Activated CD8-positive, alpha-beta memory T cell treated with anti-CD3 and anti-CD28 coated beads for 1 hour (primary cell): ENCODE measurements at places on chromosomes 1 and 21.

DNA sequence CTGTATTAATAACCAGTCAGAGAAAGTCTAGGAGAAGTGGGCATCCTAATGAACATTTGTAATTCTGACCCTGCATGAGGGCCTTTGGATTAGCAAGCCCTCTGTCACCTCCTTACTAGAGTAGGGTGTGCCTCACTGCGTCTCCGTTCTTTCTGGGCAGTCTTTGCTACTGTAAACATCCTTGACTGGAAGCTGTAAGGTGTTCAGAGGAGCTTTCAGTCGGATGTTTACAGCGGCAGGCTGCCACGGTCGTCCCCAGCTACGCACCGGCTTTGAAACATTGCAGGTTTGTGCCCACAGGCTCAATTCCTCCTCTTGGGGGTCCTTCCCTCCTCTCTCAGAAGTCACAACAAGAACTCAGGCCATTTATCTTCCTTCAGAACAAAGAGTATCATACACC, 29.4 kb upstream of the KCNQ4 start:
- no peak for DNase-seq

DNA sequence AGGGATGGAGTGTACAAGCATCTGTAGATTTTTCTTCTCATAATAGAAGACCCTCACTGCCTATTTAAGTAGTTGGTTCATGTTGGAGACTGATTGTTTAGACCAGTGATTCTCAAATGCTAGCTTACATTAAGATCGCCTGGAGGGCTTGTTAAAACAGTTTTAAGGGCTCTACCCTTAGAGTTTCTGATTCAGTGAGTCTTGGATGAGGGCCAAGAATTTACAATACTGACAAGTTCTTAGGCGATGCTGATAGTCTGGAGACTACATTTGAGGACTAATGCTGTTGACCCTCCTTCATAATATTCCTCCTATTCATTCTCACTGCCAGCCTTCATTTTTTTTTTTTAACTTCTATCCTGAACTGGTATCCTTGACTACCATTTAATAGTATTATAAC, 15.2 kb upstream of the AGO3 start:
- no peak for DNase-seq

GRCh38 chr1:12406211-12407021, 176.6 kb downstream of the VPS13D start:
- DNase-seq = no peak

DNA sequence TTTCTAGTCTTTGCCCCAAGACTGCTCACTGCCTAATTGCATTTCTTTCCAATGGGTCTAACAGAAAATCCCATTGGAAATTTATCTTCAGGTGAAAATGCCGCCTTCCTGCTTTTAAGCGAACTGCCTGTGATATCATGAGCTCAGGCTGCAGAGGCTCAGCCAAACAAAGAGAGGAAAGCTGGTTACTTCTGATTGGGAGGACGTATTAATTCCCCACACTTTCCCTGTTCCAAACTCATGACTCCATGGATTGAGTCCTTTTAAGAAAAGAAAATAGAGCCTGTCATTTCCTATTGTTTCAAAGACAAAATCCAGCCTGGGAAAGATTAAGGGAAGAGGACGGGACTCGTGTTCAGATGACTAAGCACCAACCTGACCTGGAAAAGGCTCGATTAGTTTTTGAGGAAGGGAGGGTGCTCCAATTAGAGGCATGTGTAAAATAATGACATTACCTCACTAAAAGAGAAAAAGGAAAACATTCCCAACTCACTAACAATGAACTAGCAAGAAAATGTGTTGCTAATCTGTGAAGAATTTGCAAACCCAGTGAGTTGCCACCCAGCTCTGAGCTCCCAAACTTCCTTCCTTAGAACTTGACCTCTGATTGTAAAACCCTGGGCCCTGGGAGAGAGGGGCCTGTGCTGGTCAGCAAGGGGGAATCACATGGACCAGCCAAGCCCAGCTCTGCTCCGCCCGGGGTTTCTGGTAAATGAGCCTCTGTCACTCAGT, 61.2 kb downstream of the TCP10L start:
- no peak for DNase-seq

DNA sequence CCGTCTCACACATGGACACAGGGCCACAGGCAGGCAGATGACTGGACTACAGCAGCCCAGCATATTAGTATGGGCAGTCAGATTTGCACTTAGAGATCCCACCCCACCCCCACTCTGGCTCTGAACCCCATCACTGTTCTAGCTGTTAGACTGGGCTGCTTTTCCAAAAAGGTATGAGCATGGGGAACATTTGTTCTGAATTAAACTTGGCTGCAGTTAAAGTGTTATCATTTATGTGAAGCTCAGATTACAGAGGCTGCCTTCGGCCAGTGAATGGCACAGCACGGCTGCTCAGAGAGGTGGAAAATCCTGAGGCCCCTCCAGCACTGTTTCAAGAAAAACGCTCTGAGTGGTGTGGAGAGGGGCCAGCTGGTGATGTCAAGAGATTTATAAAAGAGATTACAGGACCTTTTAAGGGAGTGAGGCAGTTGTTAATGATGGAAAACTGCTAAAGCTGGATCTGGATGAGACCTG, 6.9 kb upstream of the NOS1AP start:
- no peak for DNase-seq

DNA sequence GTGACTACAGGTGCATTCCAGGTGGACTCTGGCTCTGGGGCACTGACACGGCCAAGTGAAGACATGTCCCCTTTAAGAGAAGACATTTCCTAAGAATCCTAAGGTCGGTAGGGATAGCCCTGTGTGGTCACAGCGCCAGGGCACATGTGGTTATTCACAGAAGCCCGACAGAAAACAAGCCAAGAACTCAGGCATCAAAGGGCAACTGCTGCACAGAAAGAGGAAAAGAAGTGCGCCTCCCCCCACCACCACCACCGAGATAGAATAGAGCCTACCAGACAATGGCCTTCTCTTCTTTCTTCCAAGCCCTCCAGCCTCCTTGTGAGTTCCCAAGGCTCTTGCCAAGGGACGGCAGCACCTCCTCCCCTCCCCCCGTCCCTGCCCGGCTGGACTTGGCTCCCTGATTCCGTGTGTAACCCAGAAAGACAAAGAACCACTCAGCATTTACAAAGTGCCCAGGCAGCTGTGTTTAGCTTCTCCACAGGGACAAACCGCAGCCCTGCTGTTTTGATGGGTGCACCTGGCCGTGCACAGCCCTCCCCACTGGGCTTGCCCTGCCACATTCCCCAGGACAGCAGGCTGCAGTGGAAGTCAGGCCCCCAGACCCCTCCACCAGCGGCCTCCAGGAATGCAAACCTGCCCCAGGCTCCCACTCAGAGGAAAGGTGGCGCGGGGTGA, 30.2 kb downstream of the TMPRSS2 start:
- no peak for DNase-seq

- no peak for DNase-seq
These were observed 8.5 kb downstream of the CYP4B1 start for GRCh38 chr1:46807046-46807972.

GRCh38 chr1:234712891-234713305, 102.9 kb upstream of the IRF2BP2 start:
- no peak for DNase-seq

DNA sequence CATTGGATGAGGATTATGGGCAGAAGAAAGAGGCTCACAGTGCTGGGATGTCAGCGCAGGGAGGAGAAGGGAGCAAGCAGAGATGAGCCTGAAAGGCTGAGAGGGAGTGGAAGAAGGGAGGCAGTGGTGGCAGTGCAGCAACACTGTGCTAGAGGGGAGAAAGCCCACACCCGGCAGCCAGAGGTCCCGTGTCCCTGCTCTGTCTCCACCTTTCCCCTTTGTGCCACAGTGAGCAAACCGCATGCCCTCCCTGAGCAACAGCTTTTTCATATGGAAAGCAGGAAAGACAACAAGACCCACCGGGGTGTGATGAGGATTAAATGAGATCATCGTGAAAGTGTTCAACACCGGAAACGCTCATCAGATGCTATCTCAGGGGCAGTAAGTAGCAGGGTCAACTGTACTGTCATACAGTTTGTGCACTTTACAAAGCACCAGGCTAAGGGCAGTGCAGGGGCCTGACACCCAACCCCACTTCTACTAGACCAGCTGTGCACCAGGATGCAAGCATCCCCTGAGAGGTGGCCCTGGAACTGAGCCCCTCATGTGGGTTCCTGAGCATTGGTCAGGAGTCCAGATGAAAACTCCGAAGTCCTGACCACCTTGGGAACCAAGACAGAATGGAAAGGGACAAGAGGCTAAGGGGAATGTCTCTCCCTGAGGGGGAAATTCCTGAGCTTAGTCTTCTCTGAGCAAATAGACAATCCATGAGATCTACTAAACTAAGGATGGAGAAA, 9.1 kb downstream of the NHLH1 start:
- DNase-seq = no peak

GRCh38 chr1:228935855-228936727, 200.8 kb downstream of the RHOU start:
- no peak for DNase-seq

DNA sequence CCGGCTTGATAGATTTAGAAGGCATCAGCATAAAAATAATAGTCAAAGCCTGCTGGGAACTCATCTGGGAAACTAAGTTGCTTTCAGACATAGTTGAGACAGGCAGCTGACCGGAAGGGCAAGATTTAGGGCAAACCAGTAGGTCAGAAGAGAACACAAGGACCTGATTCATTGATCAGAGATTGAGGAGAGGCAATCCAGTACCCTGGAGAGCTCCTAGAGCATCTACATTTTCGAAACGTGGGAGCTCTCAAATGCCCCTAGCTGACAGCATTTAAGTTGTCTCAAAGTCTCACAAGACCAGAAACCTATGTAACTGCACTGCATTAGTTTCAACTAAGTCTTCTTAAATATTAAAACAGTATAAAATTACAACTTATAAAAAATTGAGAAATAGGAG, 22.9 kb upstream of the MTF2 start:
- DNase-seq = no peak

- DNase-seq = no peak
These were observed 207.3 kb downstream of the DSCAM start for GRCh38 chr21:40639616-40640194.

DNA sequence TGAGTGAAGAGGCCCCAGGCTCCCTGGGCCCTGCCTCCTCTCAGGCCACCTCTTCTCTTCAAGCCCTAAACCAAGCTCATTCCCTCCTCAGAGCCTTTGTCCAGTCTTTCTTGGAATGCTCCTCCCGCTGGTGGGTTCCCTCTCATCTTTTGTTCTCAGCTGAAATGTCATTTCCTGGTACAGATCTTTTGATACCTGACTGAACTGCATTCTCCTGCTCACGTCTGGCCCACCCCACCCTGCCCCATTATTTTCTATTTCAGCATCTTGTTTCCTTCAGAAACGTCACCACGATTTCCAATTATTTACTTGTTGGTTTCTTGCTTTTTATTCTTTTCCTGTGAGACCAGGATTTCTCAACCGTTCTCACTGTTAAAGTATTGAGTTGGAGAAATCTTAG, 16.4 kb downstream of the LAMB3 start:
- no peak for DNase-seq

DNA sequence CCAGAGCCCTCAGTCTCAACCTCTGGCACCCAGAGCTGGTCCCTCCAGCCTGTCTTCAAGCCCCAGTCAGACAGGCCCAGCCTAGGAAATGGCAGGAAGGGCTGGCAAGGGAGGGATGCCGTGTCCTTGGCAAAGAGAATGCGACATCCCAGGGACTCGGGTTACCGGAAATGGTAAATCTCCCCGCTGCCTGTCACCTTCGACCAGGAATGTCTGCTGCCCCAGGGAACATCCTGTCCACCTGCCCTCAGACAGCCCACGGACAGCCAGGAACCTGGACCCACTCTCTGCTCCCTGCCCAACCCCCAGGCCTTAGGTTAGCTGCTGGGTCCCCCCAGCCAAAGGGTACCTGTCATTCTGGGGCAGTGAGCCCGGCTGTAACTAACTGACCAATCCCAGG, 23.9 kb downstream of the HSPG2 start:
- no peak for DNase-seq

GRCh38 chr1:35475856-35476674, 81.1 kb downstream of the KIAA0319L start:
- DNase-seq = no peak

DNA sequence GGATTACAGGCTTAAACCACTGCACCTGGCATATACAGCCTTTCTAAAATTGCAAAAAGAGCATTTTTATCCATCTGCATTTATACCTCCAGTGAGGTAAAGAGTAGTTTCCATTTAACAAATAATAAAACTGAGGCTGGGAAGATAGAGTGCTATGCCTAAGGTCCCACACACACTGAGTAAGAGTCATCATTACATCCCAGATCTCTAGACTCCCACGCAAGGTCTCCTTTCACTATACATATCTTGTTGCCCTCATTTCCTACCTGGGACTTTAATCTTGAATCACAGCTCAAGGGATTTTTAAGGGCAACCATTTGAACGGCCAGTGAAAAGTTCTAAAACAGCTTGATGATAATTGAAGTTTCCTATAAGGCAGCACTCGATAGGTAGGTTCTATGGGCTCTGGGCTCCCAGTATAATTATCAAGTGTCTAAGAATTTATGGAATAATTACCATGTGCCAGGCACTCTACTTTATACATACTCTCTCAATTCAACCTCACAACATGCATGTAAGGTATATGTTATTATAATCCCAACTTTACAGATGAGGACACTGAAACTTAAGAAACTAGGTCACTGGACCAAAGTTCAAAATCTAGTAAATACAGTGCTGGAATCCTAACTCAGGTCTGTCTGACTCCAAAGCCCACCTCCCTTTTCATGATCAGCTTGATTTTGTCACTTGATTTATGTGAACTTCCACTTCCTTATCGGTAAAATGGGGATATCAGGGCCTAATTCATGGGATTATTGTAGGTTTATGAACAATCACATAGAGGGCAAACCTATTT, 23.3 kb upstream of the EPS15 start:
- no peak for DNase-seq

DNA sequence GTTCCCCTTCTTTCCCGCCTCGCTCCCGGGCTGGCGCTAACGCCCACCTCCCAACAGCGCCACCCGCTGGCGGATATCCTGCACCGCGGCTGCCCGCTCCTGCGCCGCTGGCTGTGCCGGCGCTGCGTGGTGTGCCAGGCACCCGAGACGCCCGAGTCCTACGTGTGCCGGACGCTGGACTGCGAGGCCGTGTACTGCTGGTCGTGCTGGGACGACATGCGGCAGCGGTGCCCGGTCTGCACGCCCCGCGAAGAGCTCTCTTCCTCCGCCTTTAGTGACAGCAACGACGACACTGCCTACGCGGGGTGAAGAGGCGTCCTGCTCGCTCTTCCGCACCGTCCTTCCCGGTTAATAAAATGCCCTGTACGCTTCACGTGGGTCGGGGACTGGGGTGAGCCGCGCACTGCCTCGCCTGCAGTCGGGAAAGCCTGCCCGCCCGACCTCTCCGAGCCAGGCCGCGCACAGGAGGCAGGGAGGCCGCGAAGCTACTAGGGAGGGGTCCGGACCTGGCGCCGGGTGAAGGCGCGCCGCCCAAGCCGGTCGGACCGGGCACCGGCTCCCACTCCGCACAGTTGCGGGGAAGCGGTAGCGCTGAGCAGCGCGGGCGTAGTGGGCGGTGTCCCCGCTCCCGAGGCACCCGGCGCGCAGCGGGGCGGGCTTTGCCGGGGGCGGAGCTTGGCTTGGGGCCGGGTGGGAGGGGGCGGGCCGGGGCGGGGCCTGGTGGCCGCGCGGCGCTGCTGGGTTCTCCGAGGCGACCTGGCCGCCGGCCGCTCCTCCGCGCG, at the start of gene ADAM15:
Gene ADAM15, plus strand, starts transcription at position 757 of the 782 bp plus-strand sequence. CDS start 71 bp downstream, outside the sequence.
- DNase-seq = peak; percentile 73

- no peak for DNase-seq
These were observed 73.5 kb downstream of the JAK1 start for GRCh38 chr1:64892576-64893573.
